ENCODE measurements at places on chromosomes 7 and 10.

GRCh38 chr7:158114056-158114850 is 473.4 kb downstream of the PTPRN2 start:
- no peak for DNase-seq

DNA sequence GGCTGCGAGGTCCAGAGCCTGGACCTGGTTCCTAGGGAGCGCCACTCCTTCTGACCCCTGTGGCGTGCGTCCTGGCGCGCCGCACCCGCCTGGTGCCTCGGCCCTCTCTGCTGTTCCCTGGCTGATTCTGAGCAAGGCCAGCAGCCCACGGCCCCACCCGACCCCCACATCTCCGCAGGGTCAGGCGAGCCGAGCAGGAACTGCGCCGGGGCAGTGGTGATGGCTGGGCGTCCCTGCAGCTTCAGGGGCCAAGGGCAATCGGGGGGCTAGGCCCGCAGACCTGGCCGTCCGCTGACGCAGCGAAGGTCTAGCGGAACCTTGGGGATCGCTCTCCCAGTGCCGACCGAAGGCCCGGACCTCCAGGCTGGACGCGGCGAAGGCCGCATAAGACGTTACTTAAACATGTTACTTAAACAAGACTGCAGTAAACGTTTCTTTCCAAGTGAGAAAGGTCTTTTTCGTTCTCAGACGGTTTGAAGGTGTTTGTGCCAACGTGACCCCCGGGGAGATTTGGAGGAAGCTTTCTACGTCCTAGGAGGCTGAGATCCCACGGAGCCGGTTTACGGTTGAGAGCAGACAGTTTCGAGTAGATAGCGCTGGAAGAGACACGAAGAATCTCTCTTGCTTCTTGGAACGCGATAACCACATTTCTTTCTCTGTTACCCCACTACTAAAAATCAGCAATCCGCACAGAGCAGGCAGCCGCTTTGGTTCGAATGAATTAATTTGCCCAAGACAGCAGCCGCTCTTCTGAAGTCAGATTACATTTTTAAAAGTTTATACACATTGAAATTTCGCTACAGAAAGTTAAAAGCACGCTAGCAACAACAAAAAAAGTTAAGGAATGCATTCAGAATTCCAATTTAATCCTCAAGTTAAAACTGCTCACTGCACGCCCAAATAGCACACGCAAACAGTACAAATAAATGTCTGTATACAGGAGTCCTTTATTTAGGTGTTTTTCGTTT is 4.9 kb upstream of the NKX2-3 start:
- no peak for DNase-seq

GRCh38 chr10:121645696-121646095 is 47.5 kb upstream of the FGFR2 start:
- no peak for DNase-seq

DNA sequence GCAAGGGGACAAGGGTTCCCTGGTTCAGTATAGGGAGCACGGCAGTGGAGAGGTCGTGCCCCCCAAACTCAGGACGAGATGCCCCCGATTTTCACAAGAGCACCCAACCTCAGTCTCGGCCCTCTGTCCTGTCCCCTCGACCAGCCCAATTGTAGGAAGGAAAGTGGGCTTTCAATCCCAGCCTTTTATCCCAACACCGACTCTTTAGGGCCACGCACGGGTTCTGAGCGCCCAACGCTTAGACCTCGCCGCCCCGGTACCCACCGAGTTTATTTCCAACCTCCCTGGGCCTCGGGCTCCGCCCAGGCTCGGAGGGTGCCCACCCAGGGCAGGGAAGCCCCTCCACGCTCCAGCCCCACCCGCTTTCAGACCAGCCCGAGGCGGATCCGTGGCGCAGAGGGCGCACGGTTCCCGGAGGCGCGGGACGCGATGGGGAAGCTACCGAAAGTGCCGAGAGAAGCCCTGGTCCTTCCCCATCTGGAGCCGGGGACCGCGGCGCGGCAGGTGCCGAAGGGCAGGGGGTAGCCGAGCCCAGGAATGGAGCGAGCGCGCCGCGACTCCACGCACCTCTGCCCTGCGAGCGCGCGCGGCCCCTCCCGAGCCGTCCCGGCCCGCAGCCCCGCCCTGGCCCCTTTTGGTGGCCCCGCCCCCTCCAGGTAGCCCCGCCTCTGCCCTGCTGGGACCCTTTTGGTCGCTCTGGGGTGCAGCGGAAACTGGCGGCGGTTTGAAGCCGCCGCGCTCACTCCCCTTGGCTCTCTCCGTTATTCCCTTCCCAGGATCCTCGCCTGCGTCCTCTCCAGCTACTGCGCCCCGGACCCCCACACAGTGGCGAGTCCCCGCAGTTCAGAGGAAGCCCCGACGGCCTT is 20.4 kb downstream of the GRID2IP start:
- peak; percentile 49 for DNase-seq

DNA sequence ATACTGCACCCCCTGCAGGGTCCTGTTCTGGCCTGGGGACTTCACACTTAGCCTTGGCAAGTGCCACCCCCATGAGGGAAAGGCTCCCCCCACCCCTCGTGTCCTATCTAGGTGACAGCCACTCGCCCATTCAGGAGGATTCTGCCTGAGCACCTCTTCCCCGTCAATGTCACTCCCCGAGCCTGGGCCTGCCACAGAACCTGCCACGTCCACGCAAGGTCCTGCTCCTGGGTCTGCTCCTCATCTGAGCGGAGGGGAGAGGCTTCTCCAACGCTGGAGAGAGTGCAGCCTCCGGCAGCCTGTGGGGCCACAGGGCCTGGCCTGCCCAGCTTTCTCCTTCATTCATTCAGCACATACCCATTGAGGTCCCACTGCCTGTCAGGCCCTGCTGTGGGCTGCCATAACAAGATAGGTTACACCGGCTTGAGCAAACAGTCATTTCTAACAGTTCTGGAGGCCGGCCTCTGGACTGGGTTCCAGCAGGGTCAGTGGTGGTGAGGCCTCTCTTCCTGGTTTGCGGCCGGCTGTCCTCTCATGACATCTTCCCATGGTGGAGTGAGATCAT is 92.0 kb upstream of the RET start:
- no peak for DNase-seq

DNA sequence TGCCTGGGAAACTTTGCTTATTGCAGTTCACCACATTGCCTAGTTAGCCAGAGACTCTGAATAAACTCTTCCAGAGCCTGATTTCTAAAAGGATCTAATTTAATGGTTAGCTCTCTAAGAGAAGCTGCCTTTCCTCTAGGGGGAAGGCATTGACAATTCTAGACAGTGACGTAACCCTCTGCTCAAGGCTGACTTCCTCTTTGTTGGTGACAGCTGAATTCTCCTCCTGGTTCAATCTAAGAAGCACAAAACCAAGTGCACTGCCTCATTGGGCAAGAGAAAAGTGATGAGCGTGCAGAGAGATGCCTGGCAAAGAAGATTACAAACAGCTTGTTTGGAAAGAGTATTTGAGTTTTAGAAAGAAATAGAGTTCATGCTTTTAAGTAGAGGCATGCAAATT is 102.7 kb downstream of the MACC1 start:
- DNase-seq, result peak; percentile 1

- no peak for DNase-seq
Measured at GRCh38 chr7:101804967-101805366, 12.5 kb upstream of the CUX1 start.

GRCh38 chr10:47260505-47261111 is 39.4 kb upstream of the GDF10 start:
- DNase-seq, result no peak

DNA sequence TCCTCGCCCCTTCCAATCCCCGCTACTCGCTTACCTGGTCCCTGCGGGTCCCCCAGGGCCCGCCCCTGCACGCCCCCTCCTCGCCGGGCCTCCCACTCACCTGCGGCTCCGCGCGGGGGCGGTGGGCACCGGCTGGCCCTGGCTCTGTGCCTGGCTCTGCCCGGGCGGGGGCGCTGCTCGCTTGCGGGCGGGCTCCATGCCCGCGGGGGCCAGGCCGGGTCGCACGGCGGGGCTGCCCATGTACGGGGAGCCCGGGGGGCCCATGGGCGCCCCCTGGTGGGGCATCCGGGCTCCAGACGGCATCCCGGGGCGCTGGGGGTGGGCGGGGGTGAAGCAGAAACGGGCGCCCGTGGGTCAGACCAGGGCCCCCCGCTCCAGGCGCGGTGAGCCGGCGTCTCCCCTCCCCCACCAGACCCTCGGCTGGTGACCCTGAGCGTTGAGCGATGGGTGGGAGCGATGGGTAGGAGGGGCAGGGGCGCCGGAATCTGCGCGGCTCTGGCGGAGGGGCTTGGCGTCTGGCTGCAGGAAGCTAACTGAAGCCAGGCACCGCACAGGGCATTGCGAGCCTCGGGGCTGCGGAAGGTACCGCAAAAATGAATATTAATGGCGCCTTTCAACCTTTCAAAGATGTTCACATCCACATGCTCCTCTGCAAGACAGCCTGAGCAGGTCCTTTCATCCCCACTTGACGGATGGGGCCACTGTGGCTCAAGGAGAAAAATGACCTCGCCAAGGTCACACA is 3.0 kb downstream of the SMARCD3 start:
- peak; percentile 55 for DNase-seq

GRCh38 chr10:78924319-78925003 is 144.3 kb upstream of the ZMIZ1 start:
- no peak for DNase-seq

GRCh38 chr7:155578016-155578415 is 31.7 kb upstream of the CNPY1 start:
- DNase-seq, result no peak

- DNase-seq, result no peak
Measured at GRCh38 chr7:87032604-87033339, 26.7 kb downstream of the ELAPOR2 start.

DNA sequence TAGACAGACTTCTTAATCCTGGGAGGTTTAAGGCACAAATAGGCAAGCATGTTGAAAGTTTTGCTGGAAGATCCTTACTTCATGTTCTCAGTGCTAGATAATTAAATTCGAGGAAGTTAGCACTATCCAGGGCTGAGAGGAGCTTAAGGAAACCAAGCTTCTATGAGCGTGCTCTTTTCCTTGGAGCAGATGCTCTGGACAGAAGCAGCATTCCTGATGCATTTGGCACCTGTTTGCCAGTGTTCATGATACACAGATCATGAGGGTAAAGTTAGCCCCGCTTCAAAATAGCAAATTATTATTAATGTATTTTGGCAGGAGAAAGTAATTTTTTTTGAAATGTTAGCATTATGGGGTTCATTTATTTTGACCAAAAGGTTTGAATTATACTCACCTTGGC is 9.4 kb downstream of the HDAC9 start:
- no peak for DNase-seq

GRCh38 chr7:55187701-55188491 is 169.1 kb downstream of the EGFR start:
- DNase-seq, result no peak

- no peak for DNase-seq
Measured at GRCh38 chr7:93279541-93279940, 47.4 kb downstream of the VPS50 start.

- DNase-seq, result peak; percentile 55
Measured at GRCh38 chr10:13440185-13441061, 88.4 kb downstream of the BEND7 start.

DNA sequence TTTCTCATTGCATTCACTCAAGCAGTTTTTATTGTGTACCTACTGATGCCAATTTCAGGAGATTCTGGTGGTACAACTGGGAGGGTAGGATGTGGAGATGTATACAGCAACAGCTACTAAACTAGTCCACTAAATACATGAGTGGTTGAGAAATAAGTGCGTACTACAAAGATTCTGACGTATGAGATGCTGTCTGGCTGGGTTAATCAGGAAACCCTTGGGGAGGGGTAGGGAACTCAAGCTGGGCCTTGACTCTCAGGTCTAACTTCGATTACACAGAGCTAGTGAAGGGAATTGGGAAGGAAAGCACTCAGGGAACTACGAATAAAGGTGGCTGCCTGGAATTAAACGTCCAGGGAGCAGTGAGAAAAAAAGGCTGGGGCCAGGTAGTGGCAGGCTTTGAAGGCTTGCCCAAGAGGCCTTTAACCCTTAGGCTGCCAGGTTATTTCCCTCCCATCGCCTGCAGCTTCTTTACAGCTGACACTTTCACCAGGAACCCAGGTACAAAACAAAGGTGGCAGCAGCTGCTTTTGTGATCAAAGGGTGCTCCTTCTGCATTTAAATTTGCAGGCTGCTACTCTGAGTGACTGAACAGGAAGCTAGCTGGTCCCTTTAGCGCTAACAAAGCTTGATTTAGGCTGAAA is 3.2 kb downstream of the MMS19 start:
- DNase-seq, result no peak

Measured in CD4-positive, alpha-beta T cell treated with Interleukin-15 for 4 hours (primary cell).